ENCODE measurements at places on chromosomes 3 and 15.

DNA sequence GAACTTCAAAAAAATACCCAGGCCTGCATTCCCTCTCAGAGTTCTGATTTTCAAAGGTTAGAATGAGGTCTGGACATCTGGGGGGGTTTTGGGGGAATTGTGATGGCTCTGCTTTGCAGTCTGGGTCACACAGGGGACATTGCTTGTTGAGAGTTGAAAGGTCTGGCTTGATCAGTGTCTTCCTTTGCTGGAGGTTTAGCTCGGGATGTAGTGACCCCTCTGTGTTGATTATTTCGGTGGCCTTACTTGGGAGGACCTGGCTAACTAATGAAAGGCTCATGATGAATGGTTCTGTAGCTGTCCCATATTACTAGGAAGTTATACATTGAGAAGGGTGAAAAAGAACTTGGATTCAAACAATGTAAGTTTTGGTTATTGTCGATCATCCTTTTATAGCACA, 23.7 kb downstream of the TPM1 start:
- no peak for DNase-seq

GRCh38 chr3:16770792-16771191, 114.0 kb upstream of the PLCL2 start:
- DNase-seq, result no peak

DNA sequence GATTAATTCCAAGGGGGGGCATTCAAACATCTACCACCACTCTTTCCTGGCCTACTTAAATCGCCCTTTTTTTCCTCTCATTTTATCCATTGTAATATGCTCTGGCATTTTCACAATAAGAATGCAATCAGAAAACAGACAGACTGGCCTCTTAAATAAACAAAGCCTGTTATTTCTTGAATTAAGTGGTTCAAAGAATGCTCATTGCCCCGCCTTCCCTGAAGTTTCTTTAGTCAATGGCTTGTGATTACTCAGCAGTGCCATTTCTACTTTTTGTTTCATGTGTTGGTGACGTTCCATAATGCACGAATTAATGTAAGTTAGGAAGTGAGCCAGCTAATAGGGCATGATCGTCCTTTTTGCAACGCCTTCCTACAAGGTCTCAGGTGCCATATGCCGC, 68.0 kb downstream of the FBN1 start:
- peak; percentile 71 for DNase-seq

GRCh38 chr15:92810418-92811138, 89.5 kb upstream of the CHD2 start:
- DNase-seq, result peak; percentile 82

- DNase-seq, result no peak
Measured at GRCh38 chr3:115164374-115165221, 17.5 kb upstream of the ZBTB20 start.

DNA sequence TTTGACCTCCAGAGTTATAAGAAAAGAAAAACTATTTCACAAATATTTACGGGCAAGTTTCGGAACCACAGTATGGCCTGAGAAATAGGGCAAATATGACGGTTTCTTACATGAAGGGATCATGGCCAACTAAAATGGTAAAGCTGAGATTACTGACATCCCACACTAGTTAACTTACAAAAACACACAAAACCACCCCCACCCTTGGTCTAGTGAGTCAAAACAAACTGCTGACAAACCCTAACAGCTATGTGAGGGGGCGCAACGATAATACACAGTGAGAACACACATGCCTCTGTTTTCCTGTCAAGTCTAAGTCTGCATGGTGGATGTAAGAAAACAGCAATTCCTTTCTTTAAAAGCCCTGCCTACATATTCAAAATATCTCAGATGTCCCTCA, 32.3 kb downstream of the CBLB start:
- DNase-seq, result peak; percentile 98

GRCh38 chr3:142215106-142215505, 10.3 kb downstream of the GK5 start:
- peak; percentile 61 for DNase-seq

- DNase-seq, result no peak
Measured at GRCh38 chr15:86663304-86663703, 583.6 kb downstream of the AGBL1 start.

- no peak for DNase-seq
Measured at GRCh38 chr15:60635507-60636352, 156.8 kb upstream of the ICE2 start.

GRCh38 chr3:182965861-182966366, 14.4 kb downstream of the DCUN1D1 start:
- no peak for DNase-seq

- DNase-seq, result no peak
Measured at GRCh38 chr3:141793476-141794260, 30.5 kb downstream of the GRK7 start.

DNA sequence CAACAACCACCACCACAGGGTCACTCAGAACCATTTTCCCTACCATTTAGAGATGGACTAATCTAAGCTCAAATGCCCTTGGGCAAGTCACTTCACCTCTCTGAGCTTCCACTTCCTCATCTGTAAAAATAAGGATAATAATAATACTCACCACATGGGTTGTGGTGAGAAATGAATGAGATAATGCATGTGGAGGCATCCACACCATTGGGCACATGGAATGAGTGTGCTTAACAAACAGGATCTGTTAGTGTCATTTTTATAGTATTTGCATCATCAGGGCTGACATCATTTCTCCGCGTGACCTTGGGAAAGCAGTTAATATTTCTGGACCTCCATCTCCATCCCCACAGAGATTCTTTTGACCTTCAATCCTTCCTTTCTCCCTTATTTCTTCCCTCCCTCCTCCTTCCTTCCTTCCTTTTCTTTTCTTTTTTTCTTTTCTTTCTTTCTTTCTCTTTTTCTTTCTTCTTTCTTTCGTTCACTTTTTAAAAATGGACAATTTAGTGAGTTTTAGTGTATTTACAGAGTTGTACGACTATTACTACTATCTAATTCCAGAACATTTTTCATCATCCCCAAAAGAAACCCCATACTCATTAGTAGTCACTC, 7.7 kb upstream of the RFT1 start:
- peak; percentile 28 for DNase-seq

DNA sequence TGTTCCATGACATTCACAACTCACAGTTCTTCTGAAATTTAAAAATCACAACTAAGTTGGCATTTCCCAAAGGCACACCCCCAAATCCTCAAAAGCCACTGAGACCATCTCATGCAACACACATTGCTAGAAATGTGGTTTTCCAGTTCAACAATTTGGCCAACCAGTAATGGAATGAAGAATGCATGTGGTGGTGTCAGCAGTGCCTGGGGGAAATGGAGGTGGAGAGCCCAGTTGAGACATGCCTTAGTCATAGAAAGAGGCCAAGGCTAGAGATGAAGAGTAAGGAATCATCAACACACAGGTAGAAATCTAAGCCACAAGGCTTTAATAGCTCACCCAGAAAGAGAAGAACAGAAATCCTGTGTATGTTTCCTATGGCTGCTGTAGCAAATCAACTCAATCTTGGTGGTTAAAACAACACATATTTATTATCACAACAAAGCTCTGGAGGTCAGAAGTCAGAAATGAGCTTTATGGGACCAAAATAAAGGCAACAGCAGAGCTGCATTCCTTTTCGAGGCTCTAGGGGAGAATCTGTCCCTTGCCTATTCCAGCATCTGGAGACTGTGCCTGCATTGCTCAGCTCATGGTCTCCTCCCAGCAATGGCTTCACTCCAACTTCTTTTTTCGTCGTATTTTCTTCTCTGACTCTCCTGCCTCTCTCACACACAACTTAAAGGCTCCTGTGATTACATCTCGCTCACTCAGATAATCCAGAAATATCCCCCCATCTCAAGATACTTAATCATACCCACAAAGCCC, 54.0 kb downstream of the SNTN start:
- peak; percentile 23 for DNase-seq

GRCh38 chr3:197508051-197508451, 47.7 kb downstream of the BDH1 start:
- DNase-seq, result no peak

DNA sequence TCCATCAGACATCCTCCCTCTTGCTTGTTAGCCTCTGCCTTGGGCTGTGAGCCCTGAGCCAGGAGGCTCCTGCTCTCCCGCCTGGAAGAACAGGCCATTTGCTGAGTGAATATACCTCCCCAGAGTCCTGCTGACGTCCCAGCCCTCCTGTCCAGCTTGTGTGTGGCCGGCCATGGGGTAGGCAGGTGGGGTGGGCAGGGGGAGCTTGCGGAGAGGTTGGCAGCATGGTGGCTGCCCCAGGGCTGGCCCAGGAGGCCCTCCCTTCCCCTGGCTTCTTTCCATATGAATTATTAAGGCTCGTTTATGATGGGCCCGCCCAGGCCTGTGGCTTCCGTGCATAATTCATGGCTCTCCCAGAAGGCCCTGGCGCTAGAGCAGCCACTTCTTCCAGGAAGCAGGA, 18.7 kb downstream of the CACNA2D2 start:
- no peak for DNase-seq

DNA sequence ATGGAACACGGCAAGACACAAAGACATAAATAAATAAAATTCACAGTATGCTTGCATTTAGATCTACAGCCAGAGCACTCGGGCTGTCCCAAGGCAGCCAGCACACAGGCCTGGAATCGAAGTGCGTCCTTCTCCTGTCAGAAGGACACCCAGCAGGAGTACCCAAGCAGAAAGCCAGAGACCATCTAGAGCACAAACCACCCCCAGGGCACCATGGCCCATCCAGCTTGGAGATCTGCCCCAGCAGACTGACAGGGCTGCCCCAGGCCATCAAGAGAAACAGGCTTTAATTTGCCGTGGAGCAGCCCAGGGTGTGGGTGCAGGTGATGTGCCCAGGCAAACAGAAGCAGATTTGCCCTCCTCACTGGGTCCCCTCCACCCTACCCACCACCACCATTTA, 7.8 kb upstream of the SPATA12 start:
- DNase-seq, result no peak

DNA sequence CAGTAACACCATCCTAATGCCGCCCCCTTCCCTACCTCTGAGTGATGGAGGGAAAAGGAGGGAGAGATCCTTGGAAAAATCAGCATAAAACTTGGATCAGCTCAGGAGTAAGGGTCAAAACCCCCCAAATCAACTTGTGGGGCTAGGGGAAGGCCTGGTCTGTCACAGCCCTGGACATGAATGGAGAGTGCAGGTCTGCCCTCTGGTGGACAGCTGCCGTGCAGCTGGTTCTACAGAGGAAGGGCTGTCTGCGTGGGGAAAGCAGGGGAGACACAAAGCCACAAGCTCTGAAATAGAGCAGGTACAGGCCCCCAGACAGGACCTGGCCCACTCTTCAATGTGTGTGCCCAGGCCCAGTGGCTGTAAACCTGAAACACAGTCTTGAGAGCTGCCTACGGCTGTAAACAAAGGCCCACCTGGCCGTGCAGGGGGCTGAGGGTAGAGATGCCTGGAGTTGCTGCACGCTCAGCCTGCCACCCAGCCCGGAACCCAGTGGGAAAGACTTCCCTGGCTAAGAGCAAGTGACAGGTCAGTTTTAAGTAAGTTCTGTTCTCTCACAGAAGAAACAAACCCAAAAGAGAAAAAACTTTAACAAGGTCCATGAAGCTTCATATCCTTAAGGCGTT, 16.4 kb downstream of the CLK3 start:
- peak; percentile 45 for DNase-seq

DNA sequence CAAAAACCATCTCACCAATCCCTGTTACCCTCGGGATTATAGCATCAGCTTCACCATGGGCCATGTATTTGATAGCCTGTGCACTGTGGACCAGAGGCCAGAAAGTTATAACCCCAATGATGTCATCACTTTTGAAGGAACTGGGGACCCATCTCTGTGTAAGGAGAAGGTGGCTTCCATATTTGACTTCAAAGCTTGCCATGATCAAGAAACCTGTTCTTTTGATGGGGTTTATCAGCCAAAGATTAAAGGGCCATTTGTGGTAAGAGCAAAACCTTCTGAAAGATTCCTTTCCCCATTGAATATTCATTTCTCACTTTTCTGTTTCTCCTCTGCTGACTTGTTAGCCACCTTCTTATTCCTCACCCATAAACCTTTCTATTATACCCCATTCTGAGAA, 34.3 kb upstream of the RPL14 start:
- DNase-seq, result no peak

DNA sequence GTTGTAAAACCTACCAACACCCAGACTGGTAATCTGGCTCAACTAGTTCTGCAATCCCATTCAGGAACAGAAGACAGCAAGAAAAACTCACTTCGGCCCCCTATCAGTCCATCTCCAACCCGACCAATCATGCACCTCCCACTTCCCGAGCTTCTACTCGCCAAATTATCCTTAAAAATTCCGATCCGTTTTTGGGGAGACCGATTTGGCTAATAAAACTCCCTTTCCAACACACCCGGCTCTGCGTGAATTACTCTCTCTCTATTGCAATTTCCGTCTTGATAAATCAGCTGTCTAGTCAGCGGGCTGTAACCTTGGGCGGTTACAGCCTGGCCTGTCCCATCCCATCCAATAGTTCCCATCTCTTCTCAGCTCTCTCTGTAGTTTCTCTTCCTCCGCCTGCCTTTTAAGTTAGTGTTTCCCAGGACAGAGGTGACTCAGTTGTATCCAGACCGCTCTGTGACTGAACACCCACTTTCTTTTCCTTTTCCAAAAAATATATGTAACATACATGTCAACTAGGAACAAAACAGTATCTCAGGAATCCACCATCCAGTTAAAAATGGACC, 780 bp upstream of the ACAD9 start:
- DNase-seq, result peak; percentile 80

- no peak for DNase-seq
Measured at GRCh38 chr3:13647298-13648059, 98.6 kb downstream of the FBLN2 start.

DNA sequence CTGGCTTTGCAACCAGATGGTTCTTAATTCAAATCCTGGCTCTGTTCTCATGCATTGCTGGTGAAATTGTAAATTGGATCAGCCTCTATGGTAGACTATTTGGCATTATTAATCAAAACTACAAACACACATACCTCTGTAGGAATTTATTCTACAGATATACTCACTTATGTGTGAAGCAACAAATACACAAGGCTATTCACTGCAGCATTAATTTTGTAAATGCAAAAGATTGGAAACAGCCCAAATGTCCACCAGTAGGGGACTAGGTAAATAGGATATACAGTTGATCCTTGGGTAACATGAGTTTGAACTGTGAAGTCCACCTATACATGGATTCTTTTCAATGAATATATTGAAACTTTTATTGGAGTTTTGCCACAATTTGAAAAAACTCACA, 29.5 kb upstream of the LCTL start:
- DNase-seq, result no peak

DNA sequence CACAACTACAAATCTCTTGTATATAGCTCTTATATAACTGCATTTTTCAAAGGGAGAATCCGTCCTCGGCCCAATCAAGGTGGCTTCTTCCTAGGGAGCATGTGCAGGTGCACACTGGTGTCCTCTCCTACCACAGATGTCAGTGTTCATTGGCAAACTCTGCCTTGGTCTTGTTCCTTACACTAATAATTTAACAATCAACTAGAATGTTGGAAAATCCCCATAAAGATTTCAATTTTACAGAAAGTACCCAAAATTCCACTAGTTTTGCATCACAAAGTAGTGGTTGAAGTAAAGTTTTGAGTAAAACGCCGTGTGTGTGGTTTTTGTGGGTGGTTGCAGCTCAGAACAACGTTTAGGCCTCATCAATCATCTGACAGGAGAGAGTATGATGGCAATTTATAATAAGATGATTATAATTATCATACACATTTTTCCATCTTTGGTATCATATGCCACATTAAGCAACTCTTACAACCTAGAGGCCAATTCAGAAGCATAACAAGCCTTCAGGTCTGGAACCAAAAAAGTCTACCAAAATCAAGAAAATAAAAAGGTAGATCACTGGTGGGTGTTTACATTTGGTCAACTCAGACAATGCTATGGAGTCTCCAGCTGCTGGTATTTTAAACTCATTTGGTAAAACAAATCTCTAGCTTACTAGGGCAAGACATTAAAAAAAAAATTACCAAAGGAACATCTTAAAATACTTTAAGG, 128.9 kb upstream of the BHLHE40 start:
- no peak for DNase-seq

- no peak for DNase-seq
Measured at GRCh38 chr15:65048241-65048640, 3.1 kb downstream of the SLC51B start.
